Right ventricle myocardium superior (tissue), 1 donor: ENCODE measurements at places on chromosomes 12 and 14. TPM values are rescaled to one million over a fixed set of nuclear protein-coding genes. Genes with fewer than 3 reads are reported as not detected.

The RNASE13 gene
- total RNA-seq = not detected

The RBP5 gene
- total RNA-seq = 0.46 TPM

The ANG gene
- total RNA-seq = 5.3 TPM

The RTN1 gene
- 1.1 TPM for total RNA-seq

The ACSM4 gene
- not detected for total RNA-seq

The CMA1 gene
- total RNA-seq = 1.9 TPM

The FAIM2 gene
- total RNA-seq = 10.6 TPM

The GARIN6 gene
- not detected for total RNA-seq

The CPSF2 gene
- 35.3 TPM for total RNA-seq

The OR11G2 gene
- total RNA-seq = not detected

The HOXC12 gene
- total RNA-seq = not detected

The LIMA1 gene
- 11.8 TPM for total RNA-seq

The MYH6 gene
- total RNA-seq = 4,934 TPM

The SDS gene
- total RNA-seq = not detected

The LRRC9 gene
- not detected for total RNA-seq

The C12orf50 gene
- total RNA-seq = 0.11 TPM

The MTHFD1 gene
- total RNA-seq = 63.8 TPM

The ZDHHC22 gene
- total RNA-seq = not detected

The MYL6 gene
- 513 TPM for total RNA-seq

The TFCP2 gene
- 23.3 TPM for total RNA-seq

The FERMT2 gene
- 116 TPM for total RNA-seq

The CLEC1B gene
- total RNA-seq = not detected

The CLEC2B gene
- 3.7 TPM for total RNA-seq

The PRB2 gene
- not detected for total RNA-seq

The SDR9C7 gene
- total RNA-seq = not detected

The IFI27L1 gene
- 11.6 TPM for total RNA-seq

The EGLN3 gene
- total RNA-seq = 111 TPM
